GM18507 (cell line): ENCODE measurements at places on chromosomes 13 and 19.

DNA sequence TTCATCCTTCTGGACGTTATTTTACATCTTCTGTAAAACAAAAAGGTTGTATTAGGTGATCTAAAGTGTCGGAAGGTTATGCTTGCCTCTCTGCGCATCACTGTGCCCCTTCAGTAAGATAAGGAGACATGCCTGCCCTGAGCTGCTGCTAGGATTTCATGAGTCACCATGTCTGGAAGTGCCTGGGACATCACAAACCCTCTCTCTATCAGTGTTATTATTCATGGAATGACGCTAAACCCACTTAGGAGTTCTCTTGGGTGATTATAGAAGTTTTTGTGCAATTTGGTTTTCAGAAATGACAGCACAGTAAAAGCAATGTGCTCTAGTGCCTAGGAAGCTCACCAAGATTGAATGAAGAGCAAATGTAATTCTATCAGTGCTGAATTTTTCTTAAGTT, 617.7 kb downstream of the DCT start:
- DNase-seq, result no peak

GRCh38 chr19:15265850-15266248, 33.6 kb upstream of the EPHX3 start:
- DNase-seq, result no peak

DNA sequence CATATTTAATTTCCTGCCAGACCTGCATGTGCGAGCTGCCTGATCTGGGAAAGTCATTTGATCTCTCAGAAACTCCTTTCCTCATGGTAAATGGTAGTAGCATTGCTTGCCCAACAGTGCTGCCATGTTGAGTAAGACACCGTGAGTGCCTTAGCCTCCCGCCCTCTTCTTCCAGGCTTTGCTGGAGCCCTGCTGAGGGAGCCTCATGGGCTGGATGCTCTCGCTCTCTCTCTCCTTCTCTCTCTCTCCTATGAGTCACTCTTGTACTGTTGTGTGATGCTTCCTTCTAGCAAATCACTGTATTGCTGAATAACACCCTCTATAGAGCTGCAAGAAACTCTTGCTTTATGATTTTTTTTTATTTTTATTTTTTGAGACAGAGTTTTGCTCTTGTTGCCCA, 365.5 kb downstream of the UQCRFS1 start:
- DNase-seq, result no peak

DNA sequence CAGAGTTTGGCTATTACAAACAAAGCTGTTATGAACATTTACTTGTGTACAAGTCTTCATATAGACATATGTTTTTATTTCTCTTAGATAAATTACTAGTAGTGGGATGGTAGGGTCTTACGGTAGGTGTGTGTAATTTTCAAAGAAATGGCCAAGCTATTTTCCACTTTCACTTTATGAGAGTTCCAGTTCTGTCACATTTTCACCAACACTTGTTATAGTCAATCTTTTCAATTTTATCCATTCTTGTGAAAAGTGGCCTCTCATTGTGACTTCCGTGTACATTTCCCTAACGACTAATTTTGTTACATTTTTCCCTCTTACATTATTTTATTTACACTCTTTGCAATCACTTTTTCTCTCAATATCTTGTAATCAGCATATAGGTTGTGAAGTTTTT, 18.3 kb downstream of the MBD3L1 start:
- DNase-seq, result no peak

- no peak for DNase-seq
These were observed 353.1 kb downstream of the ENOX1 start for GRCh38 chr13:43433691-43434141.

DNA sequence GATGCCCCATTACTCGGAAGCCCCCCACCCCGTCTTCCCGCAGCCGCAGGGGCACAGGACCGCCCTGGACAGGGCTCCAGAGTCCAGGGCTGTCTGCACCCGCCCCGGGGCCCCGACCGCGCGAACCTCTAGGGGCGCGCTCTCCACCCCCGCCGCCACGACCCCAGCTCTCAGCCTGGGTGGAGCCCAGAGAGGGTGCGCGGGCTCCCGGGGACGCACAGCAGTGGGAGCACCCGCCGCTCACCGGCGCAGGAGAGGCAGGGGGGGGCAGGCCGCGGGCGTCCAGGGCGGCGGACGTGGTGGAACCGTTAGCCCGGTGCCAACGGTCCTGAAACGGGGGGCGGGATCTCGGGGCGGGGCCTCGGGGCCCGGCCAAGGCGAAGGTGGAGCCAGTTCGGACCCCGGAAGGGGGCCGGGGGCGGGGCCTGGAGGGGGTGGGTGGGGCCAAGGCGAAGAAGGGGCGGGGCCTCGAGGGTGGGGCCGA, at the start of gene ATP8B3:
ATP8B3 (minus strand) TSS at position 335 of the 484 bp plus-strand sequence. CDS start 540 bp downstream, outside the sequence.
- DNase-seq, result peak; percentile 100

- no peak for DNase-seq
These were observed 29.9 kb downstream of the GPR42 start for GRCh38 chr19:35400773-35401100.

- DNase-seq, result peak; percentile 40
These were observed 2.1 kb downstream of the ZNF563 start for GRCh38 chr19:12331211-12331941.

- DNase-seq, result no peak
These were observed 1.4 kb downstream of the CIC start for GRCh38 chr19:42270346-42271044.

DNA sequence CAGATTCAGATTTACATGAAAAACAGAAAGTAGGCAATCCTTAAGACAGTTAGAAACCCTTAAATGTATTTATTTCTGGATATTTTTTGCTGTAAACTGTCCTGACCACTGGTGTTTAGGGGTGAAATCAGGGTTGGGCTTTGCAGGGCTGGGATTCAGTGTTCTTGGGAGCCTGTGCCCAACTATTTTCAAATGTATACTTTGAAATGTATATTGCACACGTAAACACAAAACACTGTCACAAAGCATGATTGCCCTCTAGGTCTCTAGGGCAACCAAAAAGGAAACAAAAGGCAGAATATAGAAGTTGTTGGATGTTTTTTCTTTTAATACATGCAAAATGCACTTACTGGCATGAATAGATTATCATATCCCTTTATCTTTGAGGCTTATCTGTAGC, 1185.4 kb downstream of the DIAPH3 start:
- DNase-seq, result no peak

DNA sequence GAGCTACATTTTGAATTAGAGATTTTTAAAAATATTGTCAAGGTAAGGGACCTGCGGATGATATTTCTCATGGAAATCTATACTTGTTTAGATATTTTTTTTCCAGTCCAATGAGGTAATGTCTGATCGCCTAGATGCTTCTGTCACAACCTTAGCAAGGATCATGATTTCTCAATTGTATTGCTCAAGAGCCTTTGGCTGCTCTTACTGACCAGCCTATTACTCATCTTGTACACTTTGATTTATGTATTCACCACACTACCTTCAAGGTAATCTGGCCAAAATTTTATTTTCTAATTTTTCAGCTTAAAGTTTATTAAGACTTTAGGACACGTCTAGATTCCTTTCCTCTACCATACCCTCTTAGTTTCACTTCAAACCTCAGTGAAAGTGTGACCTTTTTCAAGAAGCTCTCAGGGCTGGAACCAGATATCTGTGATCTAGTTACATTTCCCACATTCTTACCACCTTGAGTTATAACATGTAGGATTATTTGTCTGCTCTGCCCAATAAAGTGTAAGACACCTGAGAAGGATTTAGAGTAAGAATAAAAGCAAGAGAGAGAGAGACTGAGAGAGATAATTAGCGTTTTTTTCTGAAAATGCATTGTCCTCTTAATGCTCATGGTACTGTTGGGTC, 197.1 kb downstream of the ITGBL1 start:
- no peak for DNase-seq

DNA sequence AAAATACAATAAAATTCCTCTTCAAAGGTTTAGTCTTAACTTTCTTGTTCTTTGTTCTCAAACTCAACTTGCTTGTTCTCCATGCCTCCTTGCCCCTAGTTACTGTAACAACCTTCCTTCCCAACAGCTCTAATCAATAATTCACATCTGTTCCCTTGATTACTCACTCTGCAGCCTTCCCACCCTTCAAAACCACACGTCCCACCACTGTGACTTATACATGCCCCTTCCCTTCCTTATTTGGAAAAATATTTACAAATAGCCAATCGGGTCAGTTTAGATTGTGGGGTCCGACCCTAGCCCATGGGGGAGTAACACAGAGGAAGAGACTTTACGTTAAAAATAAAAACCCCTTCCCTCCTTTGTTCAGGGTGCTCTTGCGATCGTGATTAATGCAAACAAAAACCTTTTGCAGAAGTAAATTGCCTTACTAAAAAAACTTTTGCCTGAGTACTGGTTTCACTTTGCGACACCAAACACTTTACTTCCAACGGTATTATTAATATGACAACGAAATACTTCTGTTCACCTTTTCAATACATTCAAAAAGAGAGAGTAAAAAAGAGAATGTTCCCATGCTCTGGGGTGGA, 512 bp upstream of the ZNF93 start:
- no peak for DNase-seq

GRCh38 chr13:21309542-21310172, 133.2 kb downstream of the MRPL57 start:
- no peak for DNase-seq

DNA sequence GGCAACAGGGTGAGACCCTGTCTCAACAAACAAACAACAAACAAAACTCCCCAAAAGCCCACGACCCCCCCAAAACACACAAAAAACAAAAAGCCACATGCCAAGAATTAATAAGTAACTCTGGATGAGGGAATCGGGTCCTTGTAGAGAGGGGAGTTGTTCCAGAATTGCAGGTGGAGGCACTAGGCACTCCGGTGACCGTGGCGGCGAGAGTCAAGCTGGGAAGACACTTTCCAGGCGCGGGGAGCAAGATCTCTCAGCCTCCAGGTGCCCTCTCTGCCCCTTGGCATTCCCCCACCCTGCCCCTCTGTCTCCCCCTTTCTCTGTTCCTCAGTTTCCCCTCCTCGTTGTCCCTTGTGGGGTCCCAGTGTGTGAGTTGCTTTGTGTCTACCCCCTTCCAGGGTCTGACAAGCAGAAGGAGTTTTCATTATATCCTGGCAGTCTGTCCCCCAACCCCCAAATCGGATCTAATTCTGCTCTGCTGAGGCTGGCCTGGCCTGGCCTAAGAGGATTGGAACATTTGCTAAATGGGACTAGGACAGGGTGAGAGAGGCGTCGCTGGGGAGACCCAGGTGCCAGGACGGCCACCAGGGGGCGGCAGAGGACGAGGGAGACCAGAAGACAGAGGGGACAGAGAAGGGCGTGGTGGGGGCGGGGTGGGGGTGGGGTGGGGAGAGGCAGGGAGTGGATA, 8.3 kb upstream of the CRX start:
- DNase-seq, result peak; percentile 47

GRCh38 chr19:11373166-11373884, 1.1 kb upstream of the SWSAP1 start:
- DNase-seq, result no peak

GRCh38 chr19:29714371-29714952, 599 bp downstream of the C19orf12 start:
- DNase-seq, result no peak

DNA sequence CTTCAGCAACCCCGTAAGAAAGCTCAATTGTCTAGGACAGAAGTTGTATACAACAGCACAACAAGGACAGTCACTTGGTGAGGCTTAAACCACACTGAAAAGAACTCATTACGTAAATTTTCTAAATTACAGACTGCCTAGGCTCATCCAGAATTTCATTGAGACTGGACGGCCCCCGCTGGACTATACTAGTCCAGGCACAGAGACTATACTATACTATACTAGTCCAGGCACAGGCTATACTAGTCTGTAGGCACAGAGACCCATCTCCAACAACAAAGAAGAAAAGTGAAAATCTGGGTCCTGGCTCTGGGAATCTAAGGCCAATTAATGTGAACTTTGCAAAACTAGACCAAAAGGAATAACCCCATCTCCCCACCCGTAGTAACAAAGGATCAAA, 700 bp downstream of the ZNF816 start:
- DNase-seq, result no peak

- no peak for DNase-seq
These were observed 64.6 kb downstream of the ATP11A start for GRCh38 chr13:112754281-112755025.

- DNase-seq, result no peak
These were observed 7.4 kb downstream of the ZNF554 start for GRCh38 chr19:2827022-2827421.

DNA sequence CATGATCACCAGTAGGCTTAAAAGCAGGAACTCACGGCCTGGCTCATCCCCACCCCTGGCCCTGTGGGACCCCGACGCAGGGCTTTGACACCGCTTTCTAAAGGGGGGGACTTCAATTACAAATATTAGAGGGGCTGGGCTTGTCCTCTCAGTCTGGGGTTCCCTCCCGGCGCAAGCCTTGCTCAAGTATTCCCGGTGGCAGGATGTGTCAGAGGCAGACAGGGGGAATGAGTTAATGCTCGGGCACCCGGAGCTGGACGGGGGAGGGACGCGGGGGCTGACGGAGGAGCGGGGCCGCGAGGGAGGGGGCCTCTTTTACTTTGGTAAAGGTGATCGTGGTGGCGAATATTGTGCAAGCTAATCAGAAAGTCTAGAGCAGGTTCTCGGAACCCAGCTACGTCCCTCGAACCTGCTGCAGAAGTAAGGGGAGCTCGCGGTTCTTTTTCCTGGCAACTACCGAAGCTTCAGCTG, 1.1 kb downstream of the FGF14 start:
- no peak for DNase-seq

DNA sequence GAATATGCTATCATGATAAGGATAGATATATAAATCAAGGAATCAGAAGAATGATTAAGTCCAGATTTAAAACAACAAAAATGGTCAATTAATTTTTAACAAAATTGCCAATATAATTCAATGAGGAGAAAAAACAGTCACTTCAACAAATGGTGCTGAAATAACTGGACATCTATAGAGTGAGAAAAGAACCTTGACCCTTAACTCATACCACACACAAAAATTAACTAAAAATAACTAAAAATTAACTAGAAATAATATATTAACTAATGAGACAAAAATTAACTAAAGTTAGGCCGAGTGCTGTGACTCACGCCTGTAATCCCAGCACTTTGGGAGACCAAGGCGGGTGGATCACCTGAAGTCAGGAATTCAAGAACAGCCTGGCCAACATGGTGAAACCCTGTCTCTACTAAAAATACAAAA, 9.5 kb downstream of the LGALS7 start:
- DNase-seq, result no peak

- DNase-seq, result no peak
These were observed 28.3 kb downstream of the RCBTB2 start for GRCh38 chr13:48504606-48505005.

DNA sequence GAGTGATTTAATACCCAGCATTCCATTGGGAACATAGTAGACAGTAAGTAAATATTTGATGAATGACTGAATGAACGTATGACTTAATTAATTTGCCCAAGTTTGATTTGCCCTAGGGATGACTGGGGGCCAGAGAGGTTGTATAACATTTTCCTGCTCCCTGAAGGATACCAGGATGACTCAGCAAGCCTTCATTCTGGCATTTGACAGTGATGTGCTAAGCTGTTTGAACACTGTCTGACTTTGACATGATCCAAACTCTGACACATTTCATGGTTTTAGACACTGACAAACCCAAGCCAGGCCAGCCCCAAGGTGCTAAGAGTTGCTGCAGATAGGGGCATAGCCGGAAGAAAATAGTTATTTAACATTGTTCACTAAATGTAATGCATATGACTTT, 53.4 kb upstream of the KLF12 start:
- DNase-seq, result no peak

GRCh38 chr19:42850981-42851717, 28.4 kb downstream of the PSG1 start:
- DNase-seq, result no peak

GRCh38 chr13:44648392-44649103, 72.4 kb upstream of the TSC22D1 start:
- DNase-seq, result no peak

- no peak for DNase-seq
These were observed 17.6 kb downstream of the TMEM38A start for GRCh38 chr19:16678498-16678897.
